Ascending aorta (tissue), 2 donors: ENCODE measurements at places on chromosomes 2 and 18. TPM values are rescaled to one million over a fixed set of nuclear protein-coding genes. Genes with fewer than 3 reads are reported as not detected.

GRCh38 chr2:46445556-46445955 is 33.8 kb upstream of the TMEM247 start:
- H3K27me3 ChIP-seq, result no peaks in the 10 kb centered on the region
- no peak for DNase-seq
- no peaks in the 10 kb centered on the region for H3K4me1 ChIP-seq
- H3K4me3 ChIP-seq, result no peak overlapping the region
- H3K36me3 ChIP-seq, result no peaks in the 10 kb centered on the region

Gene SLC11A1
- 16.4 TPM for total RNA-seq

- no peak overlapping the region for H3K27ac ChIP-seq
- H3K36me3 ChIP-seq, result no peaks in the 10 kb centered on the region
- H3K27me3 ChIP-seq, result no peaks in the 10 kb centered on the region
- DNase-seq, result no peak
- no peaks in the 10 kb centered on the region for H3K4me1 ChIP-seq
Observed at GRCh38 chr18:56067969-56068671, 480.1 kb upstream of the TCF4 start.

DNA sequence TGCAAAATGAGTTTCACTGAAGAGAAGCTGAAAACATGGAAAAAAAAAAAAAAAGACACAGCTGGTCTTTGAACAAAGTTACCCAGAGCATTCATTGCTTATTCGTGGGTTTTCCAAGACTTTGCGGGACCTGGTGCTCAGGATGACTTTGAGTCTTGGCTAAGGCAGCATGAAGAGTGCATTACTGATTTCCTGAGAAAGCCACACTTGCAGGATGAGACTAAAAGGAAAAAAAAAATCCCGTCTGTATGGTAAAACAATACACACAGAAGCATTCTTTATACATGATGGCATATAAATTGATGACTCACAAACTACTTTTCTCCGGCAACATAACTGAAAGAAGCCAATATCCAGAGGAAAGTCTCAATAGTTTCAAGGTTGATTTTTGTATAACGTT is 195.4 kb downstream of the SPP2 start:
- H3K27me3 ChIP-seq, result no peaks in the 10 kb centered on the region
- H3K36me3 ChIP-seq, result no peaks in the 10 kb centered on the region
- DNase-seq, result no peak
- no peaks in the 10 kb centered on the region for H3K4me1 ChIP-seq

Gene ZEB2
- 74.6 TPM for total RNA-seq

- H3K27me3 ChIP-seq, result no peaks in the 10 kb centered on the region
- no peak for DNase-seq
- no peaks in the 10 kb centered on the region for H3K36me3 ChIP-seq
- no peak overlapping the region for H3K27ac ChIP-seq
- H3K4me3 ChIP-seq, result no peak overlapping the region
Observed at GRCh38 chr2:170141865-170142264, 36.1 kb upstream of the MYO3B start.

- no peak for DNase-seq
- no peaks in the 10 kb centered on the region for H3K36me3 ChIP-seq
- H3K4me1 ChIP-seq, result peaks cover 13% of the 10 kb centered on the region
- no peak overlapping the region for H3K4me3 ChIP-seq
Observed at GRCh38 chr2:23618794-23619530, 234.0 kb downstream of the KLHL29 start.

DNA sequence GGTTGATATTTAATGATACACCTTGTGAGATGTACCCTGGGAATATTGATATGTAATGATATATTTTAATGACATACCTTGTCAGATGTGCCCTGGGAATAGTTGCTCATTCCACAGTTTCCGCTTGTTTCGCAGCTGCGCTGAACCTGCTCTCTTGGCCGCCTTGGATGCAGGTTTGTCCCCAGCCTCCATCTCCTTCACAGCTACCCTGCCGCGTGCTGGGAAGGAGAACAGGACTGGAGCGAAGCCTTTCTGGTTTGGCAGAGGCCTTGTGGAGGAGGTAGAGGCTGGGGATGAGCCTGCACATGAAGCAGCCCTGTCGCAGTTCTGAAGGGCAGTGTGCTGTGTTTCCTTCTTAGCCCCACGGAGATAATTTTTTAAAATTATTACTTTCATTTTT is 14.6 kb downstream of the ATG4B start:
- H3K27me3 ChIP-seq, result no peaks in the 10 kb centered on the region
- no peak for DNase-seq
- peaks cover 58% of the 10 kb centered on the region for H3K36me3 ChIP-seq
- H3K4me1 ChIP-seq, result no peaks in the 10 kb centered on the region
- H3K4me3 ChIP-seq, result no peak overlapping the region

- H3K4me3 ChIP-seq, result no peak overlapping the region
- H3K36me3 ChIP-seq, result no peaks in the 10 kb centered on the region
- no peak for DNase-seq
- no peaks in the 10 kb centered on the region for H3K4me1 ChIP-seq
- H3K27ac ChIP-seq, result no peak overlapping the region
Observed at GRCh38 chr18:46627136-46627535, 29.9 kb downstream of the LOXHD1 start.

DNA sequence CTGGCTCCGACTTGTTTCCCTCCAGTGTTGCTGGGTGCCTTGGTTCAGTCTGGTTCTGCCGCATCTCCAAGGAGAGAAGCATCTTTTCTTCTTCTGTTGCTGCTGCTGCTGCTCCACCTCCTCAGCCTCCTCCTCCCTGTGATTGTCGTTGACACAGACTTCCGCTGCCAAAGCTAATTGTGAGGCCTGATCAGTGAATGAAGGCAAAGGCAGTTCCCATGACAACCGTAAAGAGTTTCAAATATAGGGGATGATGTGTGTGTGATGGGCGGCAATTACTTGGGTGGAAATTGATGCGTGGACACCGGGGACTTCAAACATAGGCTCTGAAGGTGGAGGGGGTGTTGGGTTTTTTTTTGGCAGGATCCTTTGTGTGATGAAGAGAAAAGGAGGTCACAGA is 13.7 kb downstream of the TET3 start:
- H3K4me3 ChIP-seq, result no peak overlapping the region
- H3K27ac ChIP-seq, result no peak overlapping the region
- H3K27me3 ChIP-seq, result no peaks in the 10 kb centered on the region
- H3K36me3 ChIP-seq, result no peaks in the 10 kb centered on the region

DNA sequence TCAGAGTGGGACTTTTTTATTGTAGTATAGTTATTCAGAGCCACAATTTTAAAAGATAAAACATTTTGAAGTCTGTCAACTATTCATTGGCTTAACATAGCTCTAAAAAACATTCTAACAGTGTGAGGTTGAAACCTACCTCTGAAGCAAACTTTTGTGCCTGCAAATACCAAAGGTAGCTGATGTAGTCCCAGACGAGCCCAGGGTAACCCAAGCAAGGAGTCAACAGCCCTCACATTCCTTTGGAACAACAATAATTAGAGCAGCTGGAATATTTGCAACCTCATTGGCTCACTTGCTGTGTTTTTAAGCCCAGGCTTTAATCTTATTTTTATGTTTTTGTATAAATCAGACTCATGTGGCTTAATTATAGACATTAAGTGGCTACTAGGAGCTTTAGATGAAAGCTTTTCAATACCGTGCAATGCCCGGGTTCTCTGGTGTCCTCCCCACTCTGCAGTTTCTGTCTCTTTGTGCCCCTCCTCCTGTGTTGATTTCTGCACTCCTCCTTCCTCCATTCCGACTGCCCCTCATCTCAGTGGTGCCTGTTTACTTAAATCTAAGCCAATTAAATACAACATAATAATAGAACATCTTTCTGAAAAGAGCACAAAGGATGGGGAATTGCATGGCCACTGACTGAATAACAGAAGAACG is 157.9 kb upstream of the UNC80 start:
- no peaks in the 10 kb centered on the region for H3K27me3 ChIP-seq
- H3K36me3 ChIP-seq, result no peaks in the 10 kb centered on the region
- no peak overlapping the region for H3K27ac ChIP-seq
- DNase-seq, result no peak

Gene MC2R
- total RNA-seq, result not detected

DNA sequence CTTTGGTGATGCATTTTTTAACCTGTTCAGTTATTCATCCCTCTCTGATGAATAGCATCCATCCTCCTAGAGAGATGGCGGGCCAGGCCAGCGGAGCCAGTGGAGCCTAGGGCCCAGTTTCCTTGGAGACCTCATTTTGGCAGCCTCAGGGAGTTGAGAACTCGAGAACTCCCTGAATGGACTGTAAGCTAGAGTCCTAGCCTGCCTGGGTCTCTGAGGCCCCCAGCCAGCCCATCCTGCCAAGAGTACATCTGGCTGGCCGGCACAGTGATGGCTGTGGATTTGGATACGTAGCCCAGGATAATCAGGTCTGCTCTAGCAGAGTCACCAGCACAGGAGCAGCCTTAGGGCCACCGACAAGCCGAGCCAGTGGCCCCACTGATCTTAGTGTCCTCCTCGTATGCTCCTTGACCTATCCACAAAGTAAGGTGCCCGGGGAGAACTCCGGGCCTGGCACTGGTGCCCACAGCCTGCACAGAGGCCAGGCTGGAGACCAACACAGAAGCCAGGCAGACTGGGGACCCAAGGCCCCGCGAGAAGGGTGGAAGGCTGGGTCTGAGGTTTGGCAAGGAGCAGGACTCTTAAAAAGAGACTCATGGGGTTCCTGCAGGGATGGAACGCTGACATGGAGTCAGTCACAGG is 110.5 kb upstream of the MCFD2 start:
- peaks cover 84% of the 10 kb centered on the region for H3K36me3 ChIP-seq
- no peak overlapping the region for H3K27ac ChIP-seq
- H3K27me3 ChIP-seq, result no peaks in the 10 kb centered on the region
- no peak overlapping the region for H3K4me3 ChIP-seq

GRCh38 chr18:8609659-8610458 is 622 bp downstream of the RAB12 start:
- no peaks in the 10 kb centered on the region for H3K27me3 ChIP-seq
- DNase-seq, result no peak
- H3K27ac ChIP-seq, result no peak overlapping the region
- H3K4me3 ChIP-seq, result peak overlapping the region; percentile 100
- H3K36me3 ChIP-seq, result no peaks in the 10 kb centered on the region
- peaks cover 14% of the 10 kb centered on the region for H3K4me1 ChIP-seq

DNA sequence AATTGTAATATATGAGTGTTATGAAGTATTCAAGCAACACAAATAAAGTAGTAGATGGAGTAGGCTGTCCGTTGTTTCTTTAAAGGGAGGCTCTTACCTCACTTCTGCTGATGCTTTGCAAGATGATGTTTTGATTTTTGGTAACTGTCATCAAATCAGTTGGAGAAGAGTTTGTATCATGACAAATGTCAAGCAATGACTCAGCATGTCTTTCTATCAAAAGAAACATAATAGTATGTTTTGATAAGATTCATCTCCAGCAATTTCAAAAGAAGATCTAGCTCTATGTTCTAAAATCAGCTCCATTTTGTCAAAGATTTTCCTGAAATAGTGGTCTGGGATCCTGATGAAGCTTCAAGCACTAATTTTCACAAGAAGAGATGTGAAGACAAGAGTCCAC is 25.6 kb downstream of the MAP3K19 start:
- H3K4me1 ChIP-seq, result no peaks in the 10 kb centered on the region
- no peak overlapping the region for H3K4me3 ChIP-seq
- H3K36me3 ChIP-seq, result no peaks in the 10 kb centered on the region
- H3K27me3 ChIP-seq, result no peaks in the 10 kb centered on the region

Gene LCT
- total RNA-seq, result not detected

DNA sequence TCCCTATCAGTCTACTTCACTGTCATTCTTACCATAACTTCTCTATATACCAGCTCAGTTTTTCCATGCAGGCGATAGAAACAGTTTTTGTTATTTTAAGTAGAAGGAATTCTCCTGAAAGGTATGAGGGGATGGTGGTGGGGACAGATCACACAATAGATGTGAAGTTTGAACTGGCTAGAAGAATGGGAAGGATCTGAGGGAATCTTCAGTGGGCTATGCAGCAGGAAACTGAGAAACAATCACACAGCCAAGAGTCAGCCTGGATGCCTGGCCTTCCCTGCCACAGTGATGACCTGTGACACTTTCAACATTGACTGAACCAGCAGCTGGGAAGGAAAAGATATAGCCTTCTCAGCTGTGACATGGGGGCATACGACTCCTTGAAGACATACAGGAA is 329.1 kb upstream of the GULP1 start:
- no peaks in the 10 kb centered on the region for H3K36me3 ChIP-seq
- H3K4me3 ChIP-seq, result no peak overlapping the region
- H3K4me1 ChIP-seq, result no peaks in the 10 kb centered on the region

- H3K36me3 ChIP-seq, result no peaks in the 10 kb centered on the region
- no peak overlapping the region for H3K27ac ChIP-seq
- no peaks in the 10 kb centered on the region for H3K4me1 ChIP-seq
- H3K4me3 ChIP-seq, result no peak overlapping the region
- H3K27me3 ChIP-seq, result no peaks in the 10 kb centered on the region
Observed at GRCh38 chr2:24104906-24105305, 18.2 kb downstream of the PFN4 start.

DNA sequence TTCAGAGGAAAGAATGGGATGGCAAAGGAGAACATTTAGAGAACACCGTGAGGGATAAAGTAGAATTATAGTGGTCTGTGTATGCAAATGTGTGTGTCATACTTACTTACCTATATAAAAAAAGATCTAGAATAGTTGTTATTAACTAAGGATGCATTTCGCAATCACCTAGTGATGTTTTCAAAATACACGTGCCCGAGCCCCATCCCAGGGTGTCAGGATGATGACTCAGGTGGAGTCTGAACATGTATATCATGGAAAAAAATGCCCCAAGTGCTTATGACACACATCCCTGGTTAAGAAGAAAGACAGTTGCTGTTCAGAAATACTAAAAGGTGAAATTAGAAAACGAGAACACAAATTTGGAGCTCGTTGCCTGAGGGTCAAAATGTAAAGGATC is 109.0 kb downstream of the CERS6 start:
- H3K27me3 ChIP-seq, result no peaks in the 10 kb centered on the region
- H3K4me1 ChIP-seq, result no peaks in the 10 kb centered on the region
- no peak for DNase-seq

Gene FOXI3
- not detected for total RNA-seq

Gene HEATR5B
- 10.6 TPM for total RNA-seq

Gene LHCGR
- total RNA-seq, result not detected

Gene IGFBP5
- total RNA-seq, result 1,280 TPM

DNA sequence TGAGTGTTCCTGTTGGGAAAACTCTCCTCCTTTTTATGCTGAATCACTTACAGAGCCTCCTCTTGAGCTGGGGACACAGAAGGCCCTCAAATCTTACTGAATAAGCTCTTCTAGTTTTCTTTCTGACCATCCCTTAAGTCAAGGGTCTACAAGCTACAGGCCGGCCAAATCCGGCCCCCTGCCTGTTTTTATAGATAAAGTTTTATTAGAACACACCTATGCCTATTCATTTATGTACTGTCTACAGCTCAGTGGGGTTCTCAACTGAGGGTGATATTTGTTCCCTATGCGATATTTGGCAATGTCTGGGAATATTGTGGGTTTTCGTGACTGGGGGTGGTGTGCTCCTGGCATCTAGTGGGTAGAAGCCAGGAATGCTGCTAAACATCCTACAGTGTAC is 14.0 kb downstream of the CDC42EP3 start:
- no peak overlapping the region for H3K4me3 ChIP-seq
- H3K36me3 ChIP-seq, result no peaks in the 10 kb centered on the region
- H3K27me3 ChIP-seq, result no peaks in the 10 kb centered on the region
- peak overlapping the region; percentile 78 for H3K27ac ChIP-seq

Gene POTEJ
- not detected for total RNA-seq

Gene CRYGD
- not detected for total RNA-seq

Gene MAP3K19
- total RNA-seq, result not detected

- H3K4me1 ChIP-seq, result no peaks in the 10 kb centered on the region
- H3K36me3 ChIP-seq, result no peaks in the 10 kb centered on the region
- DNase-seq, result no peak
- H3K4me3 ChIP-seq, result no peak overlapping the region
- H3K27me3 ChIP-seq, result no peaks in the 10 kb centered on the region
- no peak overlapping the region for H3K27ac ChIP-seq
Observed at GRCh38 chr2:102094917-102095316, 47.6 kb upstream of the IL1R1 start.

- H3K4me1 ChIP-seq, result no peaks in the 10 kb centered on the region
- DNase-seq, result no peak
- no peak overlapping the region for H3K4me3 ChIP-seq
Observed at GRCh38 chr2:99066075-99066958, 75.2 kb upstream of the C2orf15 start.

Gene COL4A3
- total RNA-seq, result 1.1 TPM
